ENCODE measurements at places on chromosomes 1 and 21.
A peak's percentile ranks its signal among the peaks of the same experiment; 100 is the strongest.

DNA sequence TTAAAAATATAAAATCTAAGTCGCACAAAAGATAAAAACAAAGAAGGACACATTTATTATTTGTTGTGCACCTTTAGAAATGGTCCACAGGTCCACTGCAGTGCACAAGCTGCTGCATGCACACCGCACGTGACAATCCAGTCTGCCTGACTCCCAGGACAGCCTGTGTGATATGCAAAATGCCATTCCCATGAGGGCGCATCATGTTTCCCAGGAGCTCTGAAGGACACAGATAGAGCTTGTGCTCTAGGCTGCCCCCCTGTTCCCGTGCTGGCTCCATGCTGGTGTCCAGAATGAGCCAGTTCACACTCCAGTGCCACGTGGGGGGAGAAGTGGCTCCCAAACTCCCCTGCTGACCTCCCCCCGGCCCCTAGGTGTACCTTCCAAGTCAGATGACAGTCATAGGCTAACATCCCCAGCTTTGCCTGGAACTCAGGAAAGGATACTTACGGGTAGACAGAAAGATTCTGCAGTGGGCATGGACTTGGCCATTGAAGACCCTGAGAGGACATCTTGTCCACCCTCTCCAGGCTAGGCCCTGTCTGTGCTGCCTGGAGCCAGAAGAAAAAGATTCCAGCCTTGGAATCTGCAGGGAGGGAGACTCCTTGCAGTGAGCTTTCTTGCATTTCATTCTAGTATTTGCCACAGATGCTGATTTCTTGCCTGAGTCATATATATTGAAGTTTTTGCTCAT is 26.3 kb downstream of the RAB7B start:
- no peak for DNase-seq

GRCh38 chr1:21277180-21277579 is 13.1 kb downstream of the ECE1 start:
- DNase-seq: no peak

GRCh38 chr21:43808832-43809251 is 19.5 kb downstream of the RRP1 start:
- DNase-seq: no peak

DNA sequence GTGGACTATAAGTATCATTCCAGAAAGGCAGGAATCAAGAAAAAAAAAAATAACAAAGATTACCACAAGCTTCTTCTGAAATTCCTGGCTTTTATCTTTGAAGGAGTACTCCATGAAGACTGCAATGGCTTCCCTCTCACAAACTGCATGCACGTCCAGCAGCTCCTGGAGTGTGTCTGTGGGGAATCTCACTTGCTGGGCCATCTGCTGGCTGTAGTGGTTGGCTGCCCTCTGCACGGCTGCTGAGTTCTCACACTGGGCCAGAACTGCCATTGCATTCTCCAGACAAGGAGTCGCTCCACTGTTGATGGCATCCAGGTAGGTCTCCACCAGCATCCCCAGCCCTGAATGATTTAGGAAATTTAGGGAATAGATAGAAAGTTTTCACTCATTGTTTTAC is 23.3 kb upstream of the GBP2 start:
- DNase-seq: no peak

- peak; percentile 67 for DNase-seq
Measured at GRCh38 chr1:153288634-153289275, 24.0 kb downstream of the PGLYRP3 start.

All from stimulated activated CD8-positive, alpha-beta memory T cell treated with anti-CD3 and anti-CD28 coated beads, Interleukin-4, amount 100 ng/mL, for 48 hours (primary cell).